ENCODE measurements at places on chromosomes 1 and 21. TPM values are rescaled to one million over a fixed set of nuclear protein-coding genes. Genes with fewer than 3 reads are reported as not detected.
A peak's percentile ranks its signal among the peaks of the same experiment; 100 is the strongest.

DNA sequence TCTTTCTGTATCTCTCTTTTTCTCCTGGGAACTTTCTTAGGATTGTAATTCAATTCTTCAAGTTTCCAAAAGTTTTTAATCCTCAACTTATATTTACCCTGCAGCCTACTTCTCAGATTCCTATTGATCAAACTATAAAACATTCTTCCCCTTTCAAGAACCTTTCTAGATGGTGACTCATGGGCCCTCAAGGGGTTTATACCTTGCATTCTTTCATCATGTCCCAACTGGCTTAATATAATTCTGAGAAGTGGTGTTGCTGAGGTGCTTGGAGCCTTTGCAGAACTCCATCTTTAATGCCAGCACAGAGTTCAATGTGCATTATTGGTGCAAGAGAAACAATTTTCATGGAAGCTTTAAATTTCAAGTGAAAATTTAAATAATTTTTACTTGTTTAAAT, 273.4 kb downstream of the VAV3 start:
- H3K27me3 ChIP-seq, result no peaks in the 10 kb centered on the region
- H3K4me1 ChIP-seq, result no peaks in the 10 kb centered on the region
- H3K36me3 ChIP-seq, result no peaks in the 10 kb centered on the region
- no peak overlapping the region for H3K27ac ChIP-seq

- H3K4me1 ChIP-seq, result no peaks in the 10 kb centered on the region
- H3K27me3 ChIP-seq, result no peaks in the 10 kb centered on the region
- DNase-seq, result no peak
Measured at GRCh38 chr1:86517336-86517735, 29.5 kb upstream of the CLCA4 start.

DNA sequence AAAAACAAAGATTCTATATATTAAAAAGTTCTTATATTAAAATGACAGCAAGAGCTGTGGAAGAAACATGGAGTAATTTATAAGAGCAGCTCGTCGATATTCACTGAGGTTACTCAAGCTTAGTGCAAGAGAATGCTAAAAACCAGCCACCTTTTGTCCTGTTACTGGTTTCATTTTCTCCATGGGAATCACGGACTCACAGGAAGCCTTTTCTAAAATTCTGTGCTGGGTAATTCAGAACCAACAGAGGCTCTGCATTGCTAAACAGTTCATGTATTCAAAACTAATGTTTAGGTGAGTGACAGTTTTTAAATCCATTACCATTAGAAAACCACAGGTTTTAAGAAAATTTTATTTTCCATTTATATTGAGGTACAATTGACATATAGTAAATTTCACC, 147.8 kb upstream of the MAP1LC3C start:
- no peaks in the 10 kb centered on the region for H3K36me3 ChIP-seq
- H3K4me1 ChIP-seq, result peaks cover 5% of the 10 kb centered on the region
- H3K27me3 ChIP-seq, result no peaks in the 10 kb centered on the region
- no peak overlapping the region for H3K27ac ChIP-seq
- DNase-seq, result no peak

- no peak overlapping the region for H3K27ac ChIP-seq
- no peak overlapping the region for H3K4me3 ChIP-seq
- H3K36me3 ChIP-seq, result no peaks in the 10 kb centered on the region
- no peak for DNase-seq
Measured at GRCh38 chr1:234573711-234574299, 36.2 kb downstream of the IRF2BP2 start.

DNA sequence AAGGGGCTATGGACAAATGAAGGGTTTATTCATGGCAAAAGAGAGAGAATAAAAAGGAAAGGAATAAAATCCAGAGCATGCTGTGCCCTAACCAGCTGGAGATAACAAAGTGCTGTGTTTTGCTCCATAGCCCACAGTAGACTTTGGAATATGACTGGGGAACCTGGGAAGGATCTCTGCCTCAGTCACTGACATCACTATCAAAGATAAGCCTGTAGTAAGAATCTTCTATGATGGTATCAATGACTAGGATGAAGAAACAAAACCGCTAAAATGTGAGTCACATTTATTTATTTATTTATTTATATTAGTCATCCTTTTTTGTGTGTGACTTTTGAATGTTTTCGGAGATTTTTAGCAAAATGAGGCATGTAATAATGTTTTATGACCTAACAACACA, 56.3 kb downstream of the NVL start:
- no peaks in the 10 kb centered on the region for H3K27me3 ChIP-seq
- H3K27ac ChIP-seq, result no peak overlapping the region

- no peaks in the 10 kb centered on the region for H3K4me1 ChIP-seq
- H3K27me3 ChIP-seq, result no peaks in the 10 kb centered on the region
- no peak overlapping the region for H3K27ac ChIP-seq
- no peak overlapping the region for H3K4me3 ChIP-seq
- DNase-seq, result no peak
- no peaks in the 10 kb centered on the region for H3K36me3 ChIP-seq
Measured at GRCh38 chr1:69451196-69451595, 116.5 kb upstream of the LRRC7 start.

GRCh38 chr1:228870041-228870713, 134.9 kb downstream of the RHOU start:
- DNase-seq, result no peak
- peaks cover 2% of the 10 kb centered on the region for H3K27me3 ChIP-seq
- no peaks in the 10 kb centered on the region for H3K36me3 ChIP-seq
- no peak overlapping the region for H3K27ac ChIP-seq
- no peak overlapping the region for H3K4me3 ChIP-seq

DNA sequence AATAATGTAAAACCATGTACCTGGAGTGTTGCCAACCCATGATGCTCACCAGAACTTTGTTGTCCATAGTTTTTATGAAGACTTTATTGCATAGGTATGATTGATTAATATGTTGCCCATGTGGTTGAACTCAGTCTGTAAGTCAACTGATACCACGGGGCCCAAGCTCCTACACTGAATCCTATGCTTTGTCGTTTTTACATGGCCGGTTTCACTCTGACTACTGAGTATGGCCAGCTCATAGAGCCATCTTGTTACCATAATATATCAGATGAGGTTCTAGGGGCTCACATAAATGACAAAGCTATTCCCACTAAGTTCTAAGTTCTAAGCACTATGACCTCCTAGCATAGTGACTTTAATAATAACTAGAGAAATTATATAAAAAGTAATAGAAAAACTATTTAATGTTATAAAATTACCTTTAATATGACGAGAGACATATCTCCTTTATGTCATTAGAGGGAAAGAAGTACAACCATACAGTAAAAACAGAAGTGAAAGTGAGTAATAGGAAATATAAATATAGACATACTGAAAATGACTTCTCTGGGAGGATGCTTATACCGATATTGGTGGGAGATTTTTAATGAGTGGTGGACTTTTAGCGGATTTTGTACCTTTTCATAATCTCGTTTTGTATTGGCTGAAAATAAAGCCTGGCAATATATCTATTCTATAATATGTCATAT, 983.4 kb upstream of the PRMT6 start:
- no peak overlapping the region for H3K4me3 ChIP-seq
- no peaks in the 10 kb centered on the region for H3K36me3 ChIP-seq
- H3K4me1 ChIP-seq, result no peaks in the 10 kb centered on the region
- no peak for DNase-seq
- H3K27ac ChIP-seq, result no peak overlapping the region

GRCh38 chr21:40047211-40047610, 180.0 kb downstream of the PCP4 start:
- no peaks in the 10 kb centered on the region for H3K27me3 ChIP-seq
- no peaks in the 10 kb centered on the region for H3K4me1 ChIP-seq
- no peak for DNase-seq
- H3K36me3 ChIP-seq, result no peaks in the 10 kb centered on the region
- no peak overlapping the region for H3K4me3 ChIP-seq

DNA sequence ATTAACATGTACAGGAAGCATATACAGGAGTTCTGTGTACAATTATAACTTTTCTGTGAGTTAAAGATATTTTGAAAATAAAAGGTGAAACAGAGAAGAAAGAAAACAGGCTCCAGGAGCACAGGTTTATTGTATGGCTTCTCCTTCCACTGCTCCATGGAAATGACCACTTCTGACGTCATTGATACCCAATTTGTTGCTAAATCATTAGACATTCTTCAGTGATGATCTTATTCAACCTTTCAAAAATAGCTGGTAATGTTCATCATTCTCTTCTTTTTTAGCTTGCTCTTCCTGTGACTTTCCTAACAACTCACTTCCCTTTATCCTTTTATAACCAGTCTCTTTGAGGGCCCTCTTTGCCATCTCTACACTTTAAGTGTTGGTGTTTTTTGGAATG, 77.8 kb downstream of the KCNK2 start:
- H3K27me3 ChIP-seq, result no peaks in the 10 kb centered on the region
- H3K4me1 ChIP-seq, result no peaks in the 10 kb centered on the region
- no peak for DNase-seq
- no peak overlapping the region for H3K27ac ChIP-seq
- H3K4me3 ChIP-seq, result no peak overlapping the region
- no peaks in the 10 kb centered on the region for H3K36me3 ChIP-seq

- H3K27me3 ChIP-seq, result no peaks in the 10 kb centered on the region
- no peaks in the 10 kb centered on the region for H3K4me1 ChIP-seq
- no peak overlapping the region for H3K4me3 ChIP-seq
- DNase-seq, result no peak
Measured at GRCh38 chr21:15825700-15826099, 95.9 kb downstream of the USP25 start.

GRCh38 chr1:216726435-216726834, 3.2 kb upstream of the ESRRG start:
- no peak overlapping the region for H3K27ac ChIP-seq
- H3K27me3 ChIP-seq, result peaks cover 7% of the 10 kb centered on the region
- H3K36me3 ChIP-seq, result no peaks in the 10 kb centered on the region
- DNase-seq, result no peak
- H3K4me1 ChIP-seq, result no peaks in the 10 kb centered on the region

- H3K27ac ChIP-seq, result no peak overlapping the region
- H3K36me3 ChIP-seq, result no peaks in the 10 kb centered on the region
- H3K27me3 ChIP-seq, result no peaks in the 10 kb centered on the region
- no peak for DNase-seq
Measured at GRCh38 chr1:81314513-81315233, 486.1 kb upstream of the ADGRL2 start.

DNA sequence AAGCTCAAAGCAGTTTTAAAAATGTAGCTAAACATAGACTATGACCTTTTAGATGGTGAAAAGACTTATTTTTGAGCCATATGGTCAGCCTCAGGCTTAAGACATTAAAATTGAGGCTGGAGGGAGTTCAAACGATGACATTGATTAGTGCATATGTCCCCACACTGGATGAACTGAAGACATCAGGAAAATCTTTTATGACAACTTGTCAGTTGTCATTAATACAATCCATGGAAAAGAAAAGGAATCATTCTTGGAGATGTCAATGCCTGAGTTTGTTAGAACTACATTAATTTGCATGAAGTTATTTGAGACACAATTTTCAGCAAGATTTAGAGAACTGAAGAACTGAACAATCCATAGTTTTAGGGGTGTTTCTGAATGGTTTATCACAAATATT, 349.9 kb downstream of the COL11A1 start:
- no peak overlapping the region for H3K27ac ChIP-seq
- no peaks in the 10 kb centered on the region for H3K36me3 ChIP-seq
- no peak overlapping the region for H3K4me3 ChIP-seq
- no peaks in the 10 kb centered on the region for H3K4me1 ChIP-seq
- no peaks in the 10 kb centered on the region for H3K27me3 ChIP-seq

DNA sequence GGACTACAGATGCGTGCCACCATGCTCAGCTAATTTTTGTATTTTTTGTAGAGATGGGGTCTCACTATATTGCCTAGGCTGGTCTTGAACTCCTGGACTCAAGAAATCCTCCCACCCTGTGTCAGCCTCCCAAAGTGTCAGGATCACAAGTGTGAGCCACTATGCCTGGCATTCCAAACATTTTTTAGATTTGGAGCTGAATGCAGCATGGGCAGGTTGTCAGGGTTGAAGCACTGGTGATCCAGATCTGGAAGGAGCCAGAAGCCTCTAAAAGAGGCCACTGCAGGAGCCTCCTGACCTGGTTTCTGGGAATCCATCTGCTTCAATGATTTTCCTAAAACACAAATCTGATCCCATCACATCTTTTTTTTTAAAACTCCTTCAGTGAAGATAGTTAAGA, 1.8 kb upstream of the CTPS1 start:
- H3K36me3 ChIP-seq, result no peaks in the 10 kb centered on the region
- H3K4me1 ChIP-seq, result peaks cover 4% of the 10 kb centered on the region
- no peak overlapping the region for H3K27ac ChIP-seq

- no peaks in the 10 kb centered on the region for H3K27me3 ChIP-seq
- no peaks in the 10 kb centered on the region for H3K4me1 ChIP-seq
- no peak for DNase-seq
- H3K27ac ChIP-seq, result no peak overlapping the region
Measured at GRCh38 chr21:44653656-44654575, 543 bp downstream of the KRTAP12-4 start.

- H3K27ac ChIP-seq, result no peak overlapping the region
- no peak overlapping the region for H3K4me3 ChIP-seq
- DNase-seq, result no peak
Measured at GRCh38 chr21:32083197-32083596, 195.7 kb downstream of the MIS18A start.

- H3K4me3 ChIP-seq, result no peak overlapping the region
- H3K27me3 ChIP-seq, result no peaks in the 10 kb centered on the region
- H3K27ac ChIP-seq, result no peak overlapping the region
- H3K36me3 ChIP-seq, result no peaks in the 10 kb centered on the region
- H3K4me1 ChIP-seq, result no peaks in the 10 kb centered on the region
Measured at GRCh38 chr1:110308247-110308646, 30.9 kb upstream of the RBM15 start.

GRCh38 chr1:235948774-235949427, 82.2 kb upstream of the LYST start:
- H3K27ac ChIP-seq, result no peak overlapping the region
- peaks cover 40% of the 10 kb centered on the region for H3K4me1 ChIP-seq
- H3K36me3 ChIP-seq, result no peaks in the 10 kb centered on the region
- DNase-seq, result no peak

- peaks cover 5% of the 10 kb centered on the region for H3K4me1 ChIP-seq
- no peak overlapping the region for H3K27ac ChIP-seq
- H3K36me3 ChIP-seq, result no peaks in the 10 kb centered on the region
- DNase-seq, result peak; percentile 77
- H3K27me3 ChIP-seq, result no peaks in the 10 kb centered on the region
Measured at GRCh38 chr1:119347858-119348257, 20.7 kb upstream of the HAO2 start.

- peaks cover 21% of the 10 kb centered on the region for H3K4me1 ChIP-seq
- DNase-seq, result no peak
- H3K27me3 ChIP-seq, result no peaks in the 10 kb centered on the region
- no peak overlapping the region for H3K27ac ChIP-seq
- H3K4me3 ChIP-seq, result no peak overlapping the region
Measured at GRCh38 chr1:91685994-91686393, 185.3 kb downstream of the CDC7 start.

- no peaks in the 10 kb centered on the region for H3K27me3 ChIP-seq
- no peak overlapping the region for H3K4me3 ChIP-seq
- H3K4me1 ChIP-seq, result no peaks in the 10 kb centered on the region
- no peak overlapping the region for H3K27ac ChIP-seq
- no peaks in the 10 kb centered on the region for H3K36me3 ChIP-seq
Measured at GRCh38 chr1:98783821-98784220, 122.3 kb downstream of the SNX7 start.

- H3K27me3 ChIP-seq, result no peaks in the 10 kb centered on the region
- no peak overlapping the region for H3K27ac ChIP-seq
- no peak overlapping the region for H3K4me3 ChIP-seq
- DNase-seq, result no peak
Measured at GRCh38 chr1:30519201-30519763, 204.1 kb downstream of the MATN1 start.

BGLAP gene
- 0.40 TPM for total RNA-seq

SLC66A1 gene
- total RNA-seq, result 15.5 TPM

LRRIQ3 gene
- 1.6 TPM for total RNA-seq

SYCP1 gene
- not detected for total RNA-seq

SPRR2F gene
- not detected for total RNA-seq

GJA5 gene
- not detected for total RNA-seq

EFNA1 gene
- not detected for total RNA-seq

VWA5B1 gene
- not detected for total RNA-seq

RAD54L gene
- total RNA-seq, result 34.7 TPM

NHLH1 gene
- total RNA-seq, result 0.80 TPM

MAN1C1 gene
- 0.19 TPM for total RNA-seq

All from GM12878 (cell line).